Fibroblast of skin of right biceps (primary cell): ENCODE measurements at places on chromosomes 4 and X.

GRCh38 chrX:43559644-43560043, 96.5 kb upstream of the MAOA start:
- peak; percentile 17 for DNase-seq

- peak; percentile 76 for DNase-seq
Observed at GRCh38 chrX:119015407-119016237, 41.2 kb downstream of the LONRF3 start.

DNA sequence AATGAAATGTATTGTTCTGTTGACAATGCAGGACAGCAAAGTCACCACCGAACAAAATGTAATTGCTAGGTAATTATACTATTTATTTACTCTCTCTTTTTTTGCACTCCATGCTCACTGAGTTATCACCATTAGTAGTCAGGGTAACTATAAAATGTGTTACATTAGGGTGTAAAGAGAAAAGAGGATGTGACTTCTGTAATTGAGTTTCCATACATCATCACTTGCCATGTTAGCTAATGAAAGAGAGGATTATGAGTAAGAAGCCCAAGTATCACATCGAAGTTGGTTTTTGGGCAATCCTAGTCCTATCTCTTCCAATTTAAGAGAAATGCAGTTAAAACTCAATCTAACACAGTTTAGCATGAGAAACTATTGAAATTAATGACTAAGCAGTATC, 7.6 kb downstream of the ZXDA start:
- DNase-seq: no peak

GRCh38 chrX:25597551-25597950, 540.6 kb upstream of the MAGEB18 start:
- peak; percentile 72 for DNase-seq

DNA sequence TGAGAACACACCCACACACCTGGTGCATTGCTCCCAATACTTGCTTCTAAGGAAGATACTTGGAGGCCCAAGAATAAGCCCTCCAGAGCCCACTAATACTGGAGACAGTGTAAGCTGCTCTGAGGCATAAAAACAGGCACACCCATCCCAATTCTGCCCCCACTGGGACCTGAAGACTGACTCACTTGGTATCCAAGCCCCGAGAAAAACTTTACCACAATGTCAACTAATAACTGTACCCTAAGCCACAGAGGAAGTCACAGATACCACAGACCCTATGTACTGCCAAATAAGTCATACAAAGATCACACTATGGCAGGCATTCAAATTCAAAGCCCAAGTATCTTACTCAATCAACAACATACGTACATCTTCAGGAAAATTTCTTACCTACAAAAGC, 398.2 kb upstream of the SPANXN1 start:
- DNase-seq: peak; percentile 15

DNA sequence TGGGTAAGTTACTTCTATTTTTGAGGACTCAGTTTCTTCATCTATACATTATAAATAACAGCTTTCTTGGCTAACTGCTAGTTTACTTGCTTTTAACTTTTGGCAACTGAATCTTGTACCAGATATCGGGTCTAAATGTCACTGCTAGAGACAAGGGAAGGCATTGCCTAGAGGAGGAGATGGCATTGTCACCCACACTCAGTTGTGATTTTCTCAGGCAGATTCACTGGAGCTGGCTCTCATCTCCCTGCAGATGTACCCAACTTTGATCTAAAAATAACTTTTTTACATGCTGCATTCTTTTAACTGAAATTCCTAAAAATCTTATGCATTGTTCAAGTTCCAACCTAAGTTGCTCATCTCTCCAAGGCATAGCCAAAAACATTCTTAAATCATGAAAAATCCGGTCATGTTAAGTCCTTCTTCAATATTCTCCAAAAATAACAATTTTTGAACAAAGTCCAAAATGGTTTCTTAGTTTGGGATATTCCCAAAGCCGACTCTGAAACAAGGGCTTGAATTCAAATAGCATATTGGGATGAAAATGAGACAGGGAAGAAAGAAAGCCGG, 469.0 kb upstream of the BOD1L1 start:
- DNase-seq: peak; percentile 87

DNA sequence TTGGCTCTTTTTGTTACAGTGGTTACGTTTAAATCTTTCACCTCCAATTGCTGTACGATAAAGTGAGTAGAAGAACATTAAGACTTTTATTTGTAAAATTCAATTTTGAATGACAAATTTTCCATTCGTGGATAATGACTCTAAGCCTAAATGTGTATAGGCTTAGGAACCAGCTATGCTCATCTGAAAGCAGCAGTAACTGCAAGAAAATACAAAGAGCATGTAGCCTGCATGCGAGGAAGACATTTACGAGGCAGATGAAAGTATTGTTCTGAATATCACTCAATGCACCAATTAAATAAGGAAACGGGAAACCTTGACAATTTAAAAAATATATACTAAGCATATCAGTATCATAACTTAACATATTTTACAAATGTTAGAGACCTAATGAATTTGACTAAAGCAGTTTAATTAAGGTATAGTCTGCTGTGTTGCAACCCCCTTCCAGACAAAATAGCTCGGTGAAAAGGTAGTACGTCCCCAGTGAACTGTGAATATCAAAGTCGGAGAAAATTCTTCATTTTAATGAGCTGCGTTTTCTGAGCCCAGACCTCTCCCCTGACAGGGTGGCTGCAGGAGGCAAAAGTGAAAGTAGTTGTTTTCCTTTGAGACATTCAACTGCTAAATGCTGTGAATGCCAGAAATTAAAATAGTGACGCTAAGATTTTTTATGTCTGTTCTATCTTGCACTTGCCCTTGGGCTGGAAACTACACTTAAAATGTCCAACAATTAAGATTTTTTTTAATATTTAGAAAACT, 1236.5 kb upstream of the TENM3 start:
- peak; percentile 10 for DNase-seq

DNA sequence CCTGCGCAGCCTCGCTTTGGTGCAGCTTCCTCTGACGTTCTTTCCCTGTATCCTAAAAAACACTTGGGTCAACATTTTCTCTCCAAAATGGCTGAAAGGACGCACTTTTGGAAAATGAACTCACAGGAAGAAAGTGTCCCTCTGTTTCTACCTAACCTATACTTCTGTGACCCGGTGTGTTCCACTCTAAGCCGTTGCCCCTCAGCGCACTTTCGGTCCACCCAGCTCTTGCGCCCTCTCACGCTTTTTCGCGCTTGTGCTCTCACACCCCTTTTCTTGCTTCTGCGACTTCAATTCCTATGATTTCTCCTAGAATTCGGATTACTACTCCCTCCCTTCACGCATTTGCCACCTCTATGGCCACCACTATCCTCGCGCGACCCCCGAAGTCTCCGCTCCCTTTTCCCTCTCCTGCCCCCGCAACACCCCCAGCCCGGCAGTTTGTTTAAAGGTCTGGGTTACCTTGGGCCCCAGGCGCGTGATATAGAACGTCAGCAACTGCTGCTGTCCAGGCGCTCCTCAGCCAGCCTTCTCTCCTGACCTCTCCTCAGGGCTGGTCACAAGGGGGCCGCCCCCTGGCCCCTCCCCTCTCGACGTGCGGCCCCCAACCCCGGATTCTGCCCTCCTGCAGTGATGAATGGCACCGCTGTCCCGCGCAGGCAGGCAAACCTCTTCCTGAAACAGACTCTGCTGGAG, at the start of gene USP51:
TSS of gene USP51 (minus strand) at position 535 of the 696 bp plus-strand sequence. CDS start 909 bp downstream, outside the sequence.
- DNase-seq: peak; percentile 7

DNA sequence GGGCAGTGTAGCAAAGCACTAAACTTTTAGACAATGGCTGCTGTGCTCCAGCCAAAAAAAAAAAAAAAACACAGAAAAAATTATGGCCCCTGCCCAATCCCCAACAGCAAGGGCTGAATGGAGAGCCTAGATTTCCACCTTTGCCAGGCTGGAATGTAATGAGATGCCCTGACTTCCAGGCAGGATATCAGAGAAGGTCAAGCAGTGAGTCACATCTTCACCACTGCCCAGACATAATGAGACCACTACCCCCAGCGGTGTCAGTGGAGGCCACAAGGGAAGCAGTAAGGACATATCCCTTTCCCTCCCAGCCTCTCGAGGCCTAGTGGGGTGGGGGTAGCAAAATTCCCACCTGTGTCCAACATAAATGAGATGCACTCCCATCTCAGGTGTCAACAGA, 216.3 kb upstream of the LEF1 start:
- DNase-seq: no peak

DNA sequence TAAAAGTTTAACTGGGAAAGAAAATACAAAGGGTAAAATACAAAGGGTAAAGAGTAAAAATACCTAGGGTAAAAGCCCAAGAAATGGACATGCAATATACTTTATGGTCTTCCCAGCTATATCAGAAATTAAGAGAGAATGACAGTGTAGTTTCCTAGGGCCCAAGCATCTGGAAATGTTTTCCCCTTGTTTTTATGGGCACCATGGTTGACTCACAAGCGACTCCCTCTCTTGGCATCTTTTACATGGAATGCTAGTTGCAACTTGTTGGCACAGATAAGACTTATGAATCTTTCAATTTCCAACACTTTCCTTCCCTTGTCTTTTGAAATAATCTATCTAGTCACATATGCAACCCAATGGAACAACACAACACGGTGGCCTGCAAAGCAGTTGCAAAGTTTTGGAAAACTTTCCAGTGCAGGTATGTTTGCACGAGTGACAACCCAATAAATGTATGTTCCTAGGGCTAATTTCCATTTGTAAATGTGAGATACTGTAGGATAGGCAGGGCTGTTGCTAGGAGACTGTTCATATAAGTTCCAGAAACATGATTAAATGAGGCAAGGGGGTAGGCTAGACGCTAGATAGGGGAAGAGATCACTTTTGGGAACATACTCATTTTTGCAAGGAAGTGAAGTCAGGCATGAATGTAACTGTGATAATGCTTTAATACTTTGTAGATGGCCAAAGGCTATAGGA, 36.4 kb upstream of the CWH43 start:
- DNase-seq: peak; percentile 24

- no peak for DNase-seq
Observed at GRCh38 chr4:43778187-43778915, 670.3 kb downstream of the KCTD8 start.

GRCh38 chr4:162015090-162015489, 148.7 kb downstream of the FSTL5 start:
- DNase-seq: peak; percentile 50

DNA sequence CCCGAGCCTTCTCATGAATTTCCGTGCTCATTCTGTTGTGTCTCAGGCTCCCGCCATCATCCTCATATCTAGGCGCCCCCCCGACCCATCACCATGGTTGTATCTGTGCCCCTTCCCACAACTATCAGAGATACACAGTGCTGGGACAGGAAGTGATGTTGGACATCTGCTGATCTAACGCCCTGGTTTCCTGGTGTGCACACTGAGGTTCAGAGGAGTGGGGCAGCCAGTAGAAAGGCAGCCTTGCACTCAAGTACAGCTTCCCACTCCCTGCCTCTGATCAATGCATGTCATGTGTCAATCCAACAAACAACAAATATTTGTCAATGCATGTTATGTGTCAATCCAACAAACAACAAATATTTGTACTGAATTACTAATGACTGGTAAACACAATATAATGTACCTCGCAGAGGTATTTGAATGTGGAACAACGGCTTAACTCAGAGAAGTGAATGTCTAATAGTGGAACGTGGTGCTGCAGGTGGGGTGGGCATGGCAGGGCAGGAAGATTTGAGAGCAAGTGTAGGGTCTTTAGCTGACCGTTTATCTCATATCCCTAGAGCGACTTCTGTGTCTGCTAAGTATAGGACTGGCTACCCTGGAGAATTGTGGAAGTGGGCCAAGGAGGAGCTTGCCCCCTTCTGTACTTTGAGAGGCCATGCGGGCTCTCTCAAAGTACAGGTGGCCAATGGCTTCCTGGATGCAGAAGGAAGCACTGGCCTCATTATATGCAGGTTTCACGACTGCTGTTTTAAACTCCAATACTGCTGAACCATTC, 10.3 kb upstream of the SEL1L3 start:
- DNase-seq: no peak

- DNase-seq: no peak
Observed at GRCh38 chrX:3950373-3950772, 236.9 kb upstream of the PRKX start.

DNA sequence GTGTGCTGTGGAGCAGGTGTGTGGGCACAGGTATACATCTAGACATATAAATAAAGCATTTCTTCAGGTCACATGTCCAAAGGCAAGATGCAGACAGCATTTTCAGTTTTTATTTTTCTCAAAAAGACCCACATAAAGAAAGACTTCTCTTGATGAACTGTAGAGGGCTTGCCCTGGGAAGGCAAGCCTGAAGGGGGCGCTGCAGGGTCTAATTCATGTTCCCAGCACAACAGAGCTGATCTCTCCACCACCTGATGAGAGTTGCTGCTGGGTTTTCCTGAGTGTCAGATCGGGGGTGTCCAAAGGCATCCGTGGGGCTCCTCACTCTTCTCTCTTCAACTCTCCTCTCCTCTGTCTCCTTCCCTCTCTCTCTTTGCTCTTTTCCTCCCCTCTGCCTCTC, 26.6 kb downstream of the ADRA2C start:
- no peak for DNase-seq

GRCh38 chr4:4784379-4784778, 75.1 kb upstream of the MSX1 start:
- DNase-seq: no peak

GRCh38 chr4:119604266-119604665, 24.3 kb downstream of the PDE5A start:
- no peak for DNase-seq

GRCh38 chrX:19740744-19741143, 146.7 kb downstream of the SH3KBP1 start:
- DNase-seq: no peak

GRCh38 chr4:6122496-6122895, 77.9 kb downstream of the JAKMIP1 start:
- DNase-seq: no peak

- peak; percentile 9 for DNase-seq
Observed at GRCh38 chr4:94451051-94451694, 569 bp upstream of the PDLIM5 start.
